ENCODE measurements at places on chromosomes 1 and 21.

GRCh38 chr1:154772606-154773506 is 97.2 kb downstream of the KCNN3 start:
- DNase-seq = no peak

- DNase-seq = no peak
Observed at GRCh38 chr1:105386489-105386888, 1636.8 kb downstream of the AMY1C start.

DNA sequence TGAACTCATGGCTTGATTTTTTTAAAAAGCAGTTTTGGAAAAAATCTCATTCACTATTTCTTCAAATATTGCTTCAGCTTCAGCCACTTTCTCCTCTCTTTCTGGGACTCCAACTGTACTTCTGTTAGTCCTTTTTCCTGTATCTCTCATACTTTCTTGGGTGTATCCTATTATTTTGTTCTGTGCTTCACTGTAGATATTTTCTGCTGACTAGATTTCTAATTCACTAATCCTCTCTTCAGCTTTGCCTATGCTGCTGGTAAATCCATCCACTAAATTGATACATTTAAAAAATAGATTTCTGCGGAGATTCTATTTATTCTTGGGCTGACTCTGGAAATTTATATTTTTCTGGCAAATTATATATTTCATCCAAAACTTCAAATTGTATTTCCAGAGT is 4.9 kb upstream of the KCNE2 start:
- no peak for DNase-seq

DNA sequence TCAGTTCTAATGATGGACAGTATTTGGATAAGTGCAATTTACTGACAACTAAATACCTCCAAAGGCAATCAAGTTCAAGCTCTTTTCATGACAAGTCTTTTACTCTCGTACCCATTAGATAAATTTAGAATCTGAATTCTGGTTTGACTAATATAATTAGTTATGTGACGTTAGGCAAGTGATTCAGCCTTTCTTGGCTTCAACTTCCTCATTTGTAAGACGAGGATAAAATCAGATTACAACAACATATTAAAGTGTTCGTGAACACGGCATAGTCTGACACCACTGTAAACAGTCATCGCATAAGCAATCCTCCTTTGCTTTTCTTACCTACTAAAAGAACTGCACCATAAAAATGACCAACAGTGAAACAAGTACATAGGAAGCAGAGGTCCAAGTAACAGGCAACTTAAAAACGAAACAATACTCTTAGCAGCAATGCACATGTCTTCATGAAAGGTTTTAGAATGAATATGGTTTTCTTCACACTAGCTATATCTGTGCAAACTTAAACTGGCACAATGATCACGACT is 25.7 kb downstream of the COA6 start:
- peak; percentile 53 for DNase-seq

DNA sequence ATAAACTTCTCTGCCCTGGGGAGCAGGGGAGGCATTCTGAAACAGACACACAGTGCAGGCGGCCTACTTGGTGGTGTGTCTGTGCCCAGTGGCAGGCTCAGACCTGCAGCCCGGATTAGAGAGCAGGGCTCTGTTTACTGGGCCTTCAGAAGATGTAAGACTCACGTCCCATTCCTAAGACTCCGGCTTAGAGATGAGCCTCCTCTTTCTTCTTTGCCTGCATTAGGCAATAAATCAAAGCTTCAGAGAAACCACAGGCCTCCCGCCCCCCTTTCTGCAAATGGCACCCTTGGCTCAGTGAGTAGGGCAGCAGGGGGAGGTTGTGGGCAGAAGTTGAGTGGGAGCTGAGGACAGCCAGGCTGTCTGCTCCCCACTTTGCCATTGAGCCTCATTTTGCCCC is 35.8 kb downstream of the LGR6 start:
- DNase-seq = no peak

DNA sequence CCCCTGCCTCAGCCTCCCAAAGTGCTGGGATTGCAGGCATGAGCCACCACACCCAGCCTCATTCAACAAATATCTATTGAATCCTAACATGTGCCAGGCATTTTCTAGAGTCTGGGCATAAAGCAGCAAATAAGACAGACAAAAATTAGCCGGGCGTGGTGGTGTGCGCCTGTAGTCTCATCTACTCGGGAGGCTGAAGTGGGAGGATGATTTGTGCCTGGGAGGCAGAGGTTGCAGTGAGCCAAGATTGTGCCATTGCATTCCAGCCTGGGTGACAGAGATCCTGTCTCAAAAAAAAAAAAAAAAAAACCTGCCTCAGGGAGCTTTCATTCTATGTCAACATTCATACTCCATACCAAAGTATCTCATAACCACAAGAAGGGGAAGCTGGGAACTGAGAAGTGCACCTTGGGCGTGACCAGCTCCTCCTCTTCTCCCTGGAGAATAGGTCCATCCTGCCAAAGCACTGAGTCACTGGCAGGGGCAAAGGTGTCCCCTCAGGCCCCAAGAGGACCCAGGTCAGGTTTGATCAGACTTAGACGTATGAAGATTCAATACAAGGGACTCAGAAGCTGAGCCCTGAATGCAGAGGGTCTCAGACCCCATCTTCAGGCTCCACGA is 36.8 kb upstream of the PPP1R15B start:
- no peak for DNase-seq

DNA sequence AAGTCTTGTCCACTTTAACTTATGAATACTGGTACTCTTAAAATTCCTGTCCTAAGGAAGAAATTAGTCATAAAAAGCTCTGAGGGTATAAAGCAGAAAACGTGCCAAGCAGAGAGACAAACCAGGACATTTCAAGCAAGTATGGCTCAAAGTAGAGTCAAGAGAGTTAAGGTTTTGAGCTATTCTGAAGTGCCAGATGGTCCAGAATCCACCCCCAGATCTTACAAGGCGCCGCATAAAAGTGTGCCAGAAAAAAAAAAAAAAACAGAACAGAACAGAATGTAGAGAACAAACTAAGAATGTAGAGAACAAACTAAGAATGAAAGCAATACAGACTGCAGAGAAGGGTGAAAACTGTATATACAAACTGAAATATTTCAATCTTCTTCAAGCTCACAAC is 12.5 kb downstream of the EPS15 start:
- DNase-seq = peak; percentile 74

DNA sequence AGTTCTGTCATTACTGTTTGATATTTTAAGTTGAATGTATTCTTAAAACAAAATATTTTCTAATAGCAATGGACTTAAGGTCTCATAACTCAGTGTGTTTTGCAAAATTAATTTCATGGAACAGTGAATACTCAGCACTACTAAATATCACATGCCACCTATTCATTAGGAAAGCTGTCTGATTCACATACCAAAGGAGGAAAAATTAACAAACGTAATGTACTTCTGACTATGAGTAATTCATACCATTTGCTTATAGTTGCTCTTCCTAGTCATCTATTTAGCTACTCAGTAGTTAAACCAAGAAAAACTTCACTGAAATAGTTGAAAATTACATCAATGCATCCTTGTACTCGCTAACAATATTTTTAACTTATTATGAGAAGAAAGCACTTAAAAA is 35.2 kb downstream of the TP53BP2 start:
- DNase-seq = no peak

- no peak for DNase-seq
Observed at GRCh38 chr1:246554201-246554600, 11.9 kb downstream of the TFB2M start.

GRCh38 chr1:117070124-117070523 is 10.0 kb downstream of the TTF2 start:
- DNase-seq = no peak

- DNase-seq = no peak
Observed at GRCh38 chr1:95262913-95263312, 28.9 kb downstream of the RWDD3 start.

DNA sequence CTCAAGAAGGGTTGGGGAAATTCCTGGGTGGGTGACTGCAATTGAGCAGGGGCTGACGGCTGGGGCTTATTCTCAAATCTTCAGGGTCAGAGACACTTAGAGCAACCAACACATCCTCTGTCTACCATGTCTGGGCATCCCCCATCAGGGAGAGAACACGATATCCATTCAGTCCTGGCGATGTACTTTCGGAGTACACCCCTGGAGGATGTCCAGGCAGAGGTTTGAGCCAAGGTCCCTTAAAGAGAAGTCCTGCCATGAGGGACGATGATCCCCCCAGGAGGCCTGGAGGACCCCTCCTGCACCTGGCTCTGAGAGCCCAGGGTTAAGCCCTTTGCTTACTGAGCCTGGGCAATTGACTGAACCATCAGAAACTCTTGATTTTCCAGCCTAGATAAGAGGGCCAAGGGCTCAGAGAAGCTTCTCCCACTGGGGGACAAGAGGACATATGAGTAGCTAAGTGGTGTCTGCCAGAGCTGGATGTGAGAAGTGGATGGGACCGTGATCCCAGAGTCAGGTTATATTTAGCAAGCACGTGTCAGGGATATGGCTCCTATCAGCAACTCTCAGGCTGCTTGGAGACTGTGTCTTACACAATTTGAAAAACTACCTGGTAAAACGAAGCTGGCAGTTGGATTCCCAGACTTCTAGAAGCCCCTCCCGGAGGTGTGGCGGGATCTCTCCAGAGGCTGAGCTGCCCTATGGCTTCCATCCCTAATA is 253.3 kb upstream of the VAMP3 start:
- no peak for DNase-seq

DNA sequence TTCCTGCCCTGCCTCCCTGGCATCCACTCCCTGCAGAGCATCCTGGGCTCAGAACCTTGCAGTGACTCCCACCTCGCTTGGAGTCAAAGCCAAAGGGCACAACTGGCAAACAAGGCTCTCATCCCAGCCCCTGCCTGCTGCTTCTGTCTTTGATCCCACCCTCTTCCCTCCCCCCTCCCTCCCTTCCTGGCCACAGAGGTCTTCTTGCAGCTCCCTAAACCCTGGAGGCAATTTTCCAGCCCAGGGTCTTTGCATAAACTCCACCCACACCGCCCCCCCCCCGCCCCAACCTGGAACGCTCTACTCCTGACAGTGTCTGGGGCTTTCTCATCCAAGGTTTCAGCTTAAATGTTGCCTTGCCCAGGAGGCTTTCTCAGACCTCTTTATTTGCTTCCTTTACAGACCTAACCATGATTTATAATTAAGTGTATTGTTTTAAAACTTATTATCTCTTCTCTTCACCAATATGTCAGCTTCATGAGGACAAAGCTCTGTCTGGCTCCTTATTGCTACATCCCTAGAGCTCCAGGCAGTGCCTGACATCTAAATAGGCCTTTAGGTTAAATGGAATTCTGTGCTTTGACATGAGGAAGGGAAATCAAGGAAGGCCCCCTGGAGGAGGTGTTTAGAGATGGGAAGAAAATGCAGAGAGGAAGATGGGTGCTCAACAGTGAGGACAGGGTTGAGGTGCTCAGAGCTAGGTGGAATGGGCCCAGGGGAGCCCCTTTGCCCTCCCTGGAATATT is 37.7 kb upstream of the PADI1 start:
- no peak for DNase-seq

GRCh38 chr21:20617130-20617529 is 381.1 kb upstream of the NCAM2 start:
- DNase-seq = no peak

DNA sequence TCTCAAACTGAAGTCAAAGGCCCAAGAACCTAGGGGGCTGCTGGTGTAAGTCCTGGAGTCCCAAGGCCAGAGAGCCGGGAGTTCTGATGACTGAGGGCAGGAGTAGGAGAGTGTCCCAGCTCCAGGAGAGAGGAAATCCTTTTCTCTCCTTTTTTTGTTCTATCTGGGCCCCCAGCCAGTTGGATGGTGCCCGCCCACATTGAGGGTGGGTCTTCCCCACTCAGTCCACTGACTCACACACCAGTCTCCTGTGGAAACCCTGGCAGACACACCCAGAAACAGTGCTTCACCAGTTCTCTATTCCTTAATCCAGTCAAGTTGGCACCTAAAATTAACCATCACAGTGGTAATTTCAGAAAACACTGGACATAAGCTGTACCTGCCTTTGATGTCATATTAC is 12.7 kb upstream of the WDR26 start:
- DNase-seq = no peak

GRCh38 chr1:183165456-183165855 is 20.6 kb upstream of the LAMC2 start:
- DNase-seq = no peak

- DNase-seq = no peak
Observed at GRCh38 chr1:92662048-92662447, 122.9 kb downstream of the EVI5 start.

- no peak for DNase-seq
Observed at GRCh38 chr1:23446661-23447310, 22.2 kb upstream of the TCEA3 start.

GRCh38 chr1:55560266-55560665 is 345.1 kb upstream of the USP24 start:
- no peak for DNase-seq

GRCh38 chr1:114103992-114104391 is 49.7 kb downstream of the SYT6 start:
- no peak for DNase-seq

- DNase-seq = no peak
Observed at GRCh38 chr21:45336870-45337269, 49.2 kb upstream of the POFUT2 start.

DNA sequence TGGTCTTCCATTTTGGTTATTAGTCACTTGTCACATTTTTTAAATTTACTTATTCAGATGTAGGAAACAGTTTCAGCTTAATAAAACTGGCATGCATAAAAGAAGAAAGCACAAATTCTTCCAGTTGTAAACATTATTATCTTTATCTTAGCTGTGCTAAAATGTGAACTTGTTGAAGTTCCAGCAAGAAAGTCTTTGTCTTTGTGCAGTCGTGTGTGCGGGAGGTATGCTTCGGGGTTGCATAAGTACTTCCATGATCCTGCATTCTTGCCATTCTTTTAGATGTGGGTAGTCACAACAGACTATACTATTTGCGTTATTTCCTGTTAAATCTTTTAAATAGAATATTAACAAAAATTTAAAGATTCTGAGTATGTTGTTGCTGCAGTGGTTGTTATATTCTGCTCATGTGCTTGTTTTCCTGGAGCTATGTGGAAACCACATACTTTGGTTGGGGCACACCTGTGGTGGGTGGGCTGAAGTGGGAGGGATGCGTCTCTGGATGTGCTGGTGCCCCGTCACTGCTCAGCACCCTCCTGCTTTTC is 49.9 kb downstream of the CBS start:
- no peak for DNase-seq

- no peak for DNase-seq
Observed at GRCh38 chr1:44405798-44406736, 1.0 kb downstream of the RNF220 start.

- no peak for DNase-seq
Observed at GRCh38 chr1:110696818-110697217, 22.1 kb upstream of the KCNA3 start.

- DNase-seq = no peak
Observed at GRCh38 chr21:28742527-28742926, 250.2 kb downstream of the LTN1 start.

- no peak for DNase-seq
Observed at GRCh38 chr1:38061883-38062328, 15.3 kb upstream of the POU3F1 start.

GRCh38 chr1:220786337-220787068 is at the start of gene MTARC1:
TSS of gene MTARC1 (plus strand) at chr1:220786913. CDS start at chr1:220786945, 32 bp downstream.
- DNase-seq = no peak

- DNase-seq = no peak
Observed at GRCh38 chr21:16308269-16308668, 578.5 kb downstream of the USP25 start.

Data from GM12864 (cell line).